Memory B cell (primary cell): ENCODE measurements at places on chromosomes 5 and 9.

DNA sequence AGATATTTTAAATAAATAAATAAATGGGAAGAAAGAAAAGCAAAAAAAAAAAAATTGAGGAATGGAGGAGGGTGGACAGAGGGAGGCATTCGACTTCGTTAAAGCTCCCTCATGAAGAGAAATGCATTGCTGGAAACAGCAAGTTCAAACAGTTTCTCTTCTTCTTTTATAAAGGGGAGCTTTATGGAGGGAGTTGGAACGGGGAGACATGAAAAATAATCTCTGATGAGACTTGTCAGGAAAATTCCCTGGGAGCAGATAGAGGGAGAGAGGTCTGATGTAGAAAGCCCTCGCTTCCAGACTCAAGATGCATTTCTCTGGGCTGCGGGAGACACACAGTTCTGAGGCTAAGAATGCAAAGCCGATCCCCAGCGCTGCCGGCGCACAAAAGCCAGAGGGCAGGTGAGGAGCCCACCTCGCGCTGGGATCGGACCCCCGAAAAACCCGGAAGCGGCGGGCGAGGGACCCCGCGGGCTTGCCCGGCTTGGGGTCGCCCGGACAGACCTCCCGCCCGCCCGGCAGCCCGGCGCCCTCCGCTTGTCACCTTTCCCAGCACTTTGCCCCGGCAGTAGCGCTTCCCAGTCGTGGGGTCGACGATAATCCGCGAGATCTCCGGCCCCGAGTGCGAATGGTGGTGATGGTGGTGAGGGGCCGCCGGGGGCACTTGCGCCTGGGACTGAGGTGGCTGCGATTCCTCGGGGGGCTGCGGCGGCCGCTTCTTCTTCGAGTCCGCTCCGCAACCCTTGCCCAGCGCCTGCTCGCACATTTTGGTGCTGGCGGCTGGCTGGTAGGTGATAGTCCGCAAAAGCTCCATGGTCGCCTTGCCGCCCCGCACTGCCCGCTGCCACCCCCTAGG, 512 bp downstream of the PLK2 start:
- peak overlapping the region; percentile 88 for H3K4me3 ChIP-seq
- H3K27ac ChIP-seq: peak overlapping the region; percentile 79
- H3K4me1 ChIP-seq: peaks cover 3% of the 10 kb centered on the region
- no peak for DNase-seq
- peaks cover 5% of the 10 kb centered on the region for H3K36me3 ChIP-seq
- no peaks in the 10 kb centered on the region for H3K27me3 ChIP-seq

GRCh38 chr5:126754609-126755008, 22.3 kb upstream of the LMNB1 start:
- H3K4me3 ChIP-seq: no peak overlapping the region
- no peak overlapping the region for H3K27ac ChIP-seq

- no peaks in the 10 kb centered on the region for H3K36me3 ChIP-seq
- no peak for DNase-seq
- H3K27me3 ChIP-seq: peaks cover 26% of the 10 kb centered on the region
- no peak overlapping the region for H3K4me3 ChIP-seq
Observed at GRCh38 chr5:6788439-6788838, 75.2 kb downstream of the TENT4A start.

- no peaks in the 10 kb centered on the region for H3K36me3 ChIP-seq
- H3K27ac ChIP-seq: no peak overlapping the region
- no peak for DNase-seq
- H3K4me1 ChIP-seq: no peaks in the 10 kb centered on the region
- no peak overlapping the region for H3K4me3 ChIP-seq
Observed at GRCh38 chr9:107390279-107390678, 99.3 kb downstream of the KLF4 start.
